ENCODE measurements at places on chromosomes 6 and 20. TPM values are rescaled to one million over a fixed set of nuclear protein-coding genes. Genes with fewer than 3 reads are reported as not detected.

Gene TRIM40
- not detected for total RNA-seq

Gene ADTRP
- 4.7 TPM for total RNA-seq

Gene EYA2
- total RNA-seq = not detected

GRCh38 chr20:2114990-2115681 is 13.5 kb downstream of the STK35 start:
- DNase-seq = no peak

DNA sequence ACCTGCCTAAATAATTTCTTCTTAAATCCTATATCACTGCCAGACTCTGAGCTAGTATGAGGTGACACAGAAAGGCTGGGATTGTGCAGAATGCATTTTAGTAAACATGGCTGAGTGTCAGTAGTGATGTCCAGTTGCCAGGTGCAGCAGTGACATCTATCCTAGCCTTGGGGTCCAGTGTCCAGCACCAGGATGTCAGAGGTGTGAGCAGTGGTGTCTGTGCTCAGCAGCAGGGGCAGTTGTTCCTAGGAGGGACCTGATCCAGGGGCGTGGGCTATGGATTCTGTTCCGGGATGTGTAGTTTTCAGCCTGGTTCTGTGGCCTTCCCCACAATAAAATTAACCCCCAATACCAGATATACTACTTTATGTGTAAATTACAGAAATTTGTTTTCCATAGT is 6.0 kb downstream of the HLA-C start:
- no peak for DNase-seq

- DNase-seq = peak; percentile 94
Observed at GRCh38 chr6:26043384-26044139, 43.7 kb upstream of the HFE start.

DNA sequence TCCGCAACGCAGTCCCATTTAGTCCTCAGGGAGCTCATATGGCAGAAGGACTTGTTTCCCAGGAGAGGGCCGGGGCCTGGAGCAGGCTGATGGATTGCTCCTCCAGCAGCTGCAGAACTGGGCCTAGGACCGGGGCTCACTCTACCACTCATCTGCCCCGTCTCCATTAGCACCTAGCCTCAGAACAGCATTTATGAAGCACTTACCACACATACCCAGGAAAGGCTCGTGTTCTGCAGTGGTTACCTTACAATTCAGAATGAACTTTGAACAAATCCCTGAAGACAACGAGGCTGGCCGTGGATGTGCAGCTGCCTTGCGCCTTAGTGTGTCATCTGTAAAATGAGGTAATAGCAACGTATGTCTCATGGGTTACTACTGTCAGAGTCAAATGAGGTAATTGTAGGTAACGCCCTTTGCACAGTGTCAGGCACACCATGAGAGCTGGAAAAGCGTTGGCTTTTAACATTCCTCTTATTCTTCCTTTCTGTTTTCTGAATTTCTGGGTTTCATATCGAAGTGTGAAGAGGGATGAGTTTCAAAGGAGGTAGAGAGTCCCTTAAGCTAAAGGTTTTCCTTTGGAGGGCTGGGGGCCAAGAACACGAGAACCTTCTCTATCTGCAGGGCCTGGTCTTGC is 46.3 kb upstream of the CD93 start:
- no peak for DNase-seq

Gene SSTR4
- not detected for total RNA-seq

Gene EEF1A2
- 0.28 TPM for total RNA-seq

Gene SLC17A3
- 0.58 TPM for total RNA-seq

DNA sequence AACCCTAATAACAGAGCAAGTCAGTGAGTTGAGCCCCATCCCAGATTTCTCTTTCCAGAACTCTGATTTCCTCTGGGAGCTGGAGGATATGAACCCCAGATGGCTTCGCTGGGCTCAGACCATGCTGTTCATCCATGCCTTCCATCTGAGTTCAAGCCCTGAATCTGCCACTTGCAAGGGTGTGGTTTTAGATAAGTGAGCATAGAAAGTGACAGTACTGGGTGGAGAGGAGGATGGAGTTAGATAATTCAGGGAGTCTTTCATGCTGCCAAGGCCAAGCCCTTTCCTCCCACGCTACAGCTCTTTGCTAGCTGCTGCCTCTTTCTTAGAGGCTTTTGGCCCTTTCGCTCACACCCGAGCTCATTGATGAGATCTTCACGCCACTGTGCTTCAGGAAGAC is 57.2 kb upstream of the MAFB start:
- DNase-seq = no peak

Gene SLPI
- total RNA-seq = not detected

Gene ARG1
- total RNA-seq = not detected

DNA sequence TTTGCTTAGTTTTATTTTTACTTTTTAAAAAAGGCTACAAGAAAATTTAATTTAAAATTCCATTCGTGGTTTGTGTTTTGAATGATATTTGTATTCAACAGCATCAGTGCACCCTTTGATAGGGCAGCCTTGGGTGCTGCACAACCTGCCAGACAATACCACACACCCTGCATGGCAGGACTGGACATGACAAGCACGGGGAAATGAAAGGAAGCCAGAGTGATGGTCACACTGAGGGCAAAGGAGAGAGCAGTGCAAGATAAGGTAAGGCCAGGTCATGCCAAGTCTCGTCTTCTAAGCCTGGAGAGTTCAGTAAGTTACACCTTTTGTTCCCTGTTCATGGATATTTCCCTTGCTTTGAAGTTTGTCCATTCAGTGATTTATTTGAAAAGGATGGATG is 103.0 kb downstream of the ALDH8A1 start:
- no peak for DNase-seq

Gene SYNDIG1
- total RNA-seq = not detected

GRCh38 chr6:124324237-124324636 is 520.6 kb downstream of the NKAIN2 start:
- no peak for DNase-seq

DNA sequence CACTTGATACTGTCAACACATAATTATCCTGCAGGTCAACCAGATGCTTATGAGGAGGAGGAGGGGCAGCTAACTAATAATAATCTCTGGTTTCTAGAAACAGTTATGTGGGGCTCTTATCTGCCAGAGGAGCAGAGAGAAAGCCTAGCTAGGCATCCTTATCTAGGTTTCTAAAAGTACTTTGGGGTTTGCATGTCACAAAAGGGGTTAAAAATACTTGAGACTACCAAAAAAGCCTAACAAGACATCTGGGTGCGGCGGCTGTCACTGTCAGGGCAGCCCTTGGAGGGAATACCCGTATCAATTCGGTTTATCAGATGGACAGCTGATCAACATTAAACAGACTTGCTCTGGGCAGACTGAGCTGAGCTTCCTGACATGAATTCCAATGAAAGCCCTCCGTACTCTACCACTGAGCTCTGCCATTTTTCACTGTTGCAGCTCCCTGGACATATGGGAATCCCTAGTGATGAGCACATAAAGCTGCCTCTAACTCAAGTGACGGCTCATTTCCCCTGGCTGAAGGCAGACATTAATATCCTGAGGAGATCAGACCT is 166.6 kb downstream of the PDSS2 start:
- DNase-seq = no peak

Gene LAMP5
- total RNA-seq = not detected

DNA sequence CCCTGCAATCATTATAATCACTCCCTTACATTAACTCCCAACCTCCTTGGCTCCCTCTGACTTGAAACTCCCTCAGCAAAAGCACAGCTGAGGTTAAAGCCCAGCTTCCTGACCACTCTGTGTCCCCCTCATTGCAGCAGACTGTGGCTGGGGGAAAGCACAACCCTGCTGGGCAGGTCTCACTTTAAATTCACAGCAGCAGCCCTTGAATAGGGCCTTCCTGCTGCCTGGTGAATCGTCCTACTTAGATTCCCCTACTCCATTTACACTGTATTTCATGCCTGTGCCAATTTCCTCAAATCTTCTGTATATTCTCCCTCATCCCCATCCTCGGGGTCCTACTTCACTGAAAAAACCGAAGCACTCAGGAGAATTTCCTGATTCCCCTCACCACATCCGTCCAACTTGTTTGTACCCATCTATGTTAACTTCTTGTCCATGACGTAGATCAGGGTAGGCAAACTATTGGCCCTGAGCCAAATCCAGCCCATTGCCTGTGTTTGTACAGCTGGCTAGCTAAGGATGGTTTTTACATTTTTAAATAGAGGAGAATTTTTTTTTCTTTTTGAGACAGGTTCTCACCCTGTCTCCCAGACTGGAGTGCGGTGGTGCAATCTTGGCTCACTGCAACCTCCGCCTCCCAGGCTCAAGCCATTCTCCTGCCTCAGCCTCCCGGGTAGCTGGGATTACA is 31.5 kb upstream of the GCM1 start:
- peak; percentile 69 for DNase-seq

GRCh38 chr6:139753198-139753861 is 378.9 kb upstream of the CITED2 start:
- DNase-seq = no peak

DNA sequence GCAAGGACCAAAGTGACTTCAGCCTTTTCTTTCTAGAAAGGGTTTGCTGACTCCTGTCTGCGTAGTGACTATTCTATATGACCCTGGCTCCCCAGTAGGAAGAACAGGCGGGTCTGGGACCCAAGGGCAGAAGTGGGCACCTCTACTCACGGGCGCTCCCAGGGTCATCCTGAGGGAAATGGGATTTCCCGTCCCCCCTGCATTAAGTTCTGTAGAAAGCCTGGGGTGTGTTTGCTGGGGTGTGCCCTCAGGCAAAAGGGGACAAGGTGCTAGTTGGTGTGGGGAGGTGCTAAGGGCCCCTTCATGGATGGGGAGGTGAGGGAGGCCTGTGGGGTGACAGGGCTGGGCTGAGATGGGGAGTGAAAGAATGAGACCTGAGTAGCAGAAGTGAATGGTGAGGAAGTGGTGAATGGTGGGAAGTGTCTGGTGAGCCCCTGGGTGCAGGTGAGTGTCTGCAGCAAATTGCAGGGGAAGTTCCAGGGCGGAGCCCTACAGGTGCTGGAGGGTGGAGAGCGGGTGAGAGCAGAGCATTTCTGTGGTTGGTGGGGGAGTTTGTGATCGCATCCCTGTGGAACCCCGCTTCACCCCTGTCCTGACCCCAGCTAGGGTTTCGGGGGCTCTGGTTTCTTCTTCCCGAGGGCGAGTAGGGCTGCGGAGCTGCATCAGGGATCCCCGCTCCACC is 21.1 kb downstream of the RAET1L start:
- DNase-seq = peak; percentile 88

GRCh38 chr6:168285456-168285855 is 34.1 kb downstream of the DACT2 start:
- DNase-seq = no peak

GRCh38 chr20:32356622-32357374 is 1.3 kb upstream of the ASXL1 start:
- DNase-seq = no peak

DNA sequence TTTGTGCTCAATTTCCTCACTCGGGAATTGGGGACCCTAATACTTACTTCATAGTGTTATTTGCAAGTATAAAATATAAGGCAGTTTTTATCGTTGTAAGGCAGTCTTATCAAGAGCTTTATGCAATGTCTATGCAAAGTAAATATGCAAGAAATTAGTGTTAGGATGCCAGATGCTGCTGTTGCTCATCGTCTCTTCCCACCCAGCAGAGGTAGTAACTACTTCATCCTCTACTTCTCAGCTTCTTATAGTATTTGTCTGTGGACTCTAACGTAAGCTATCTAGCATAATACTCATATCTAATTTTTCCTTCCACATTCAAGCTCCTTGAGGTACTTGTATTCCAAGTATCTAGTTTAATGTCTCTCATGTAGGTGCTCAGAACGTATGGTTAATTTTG is 11.6 kb downstream of the PLCG1 start:
- DNase-seq = no peak

Gene SLC22A1
- total RNA-seq = 2.2 TPM

GRCh38 chr6:129500958-129501739 is 208.8 kb downstream of the ARHGAP18 start:
- DNase-seq = peak; percentile 63

DNA sequence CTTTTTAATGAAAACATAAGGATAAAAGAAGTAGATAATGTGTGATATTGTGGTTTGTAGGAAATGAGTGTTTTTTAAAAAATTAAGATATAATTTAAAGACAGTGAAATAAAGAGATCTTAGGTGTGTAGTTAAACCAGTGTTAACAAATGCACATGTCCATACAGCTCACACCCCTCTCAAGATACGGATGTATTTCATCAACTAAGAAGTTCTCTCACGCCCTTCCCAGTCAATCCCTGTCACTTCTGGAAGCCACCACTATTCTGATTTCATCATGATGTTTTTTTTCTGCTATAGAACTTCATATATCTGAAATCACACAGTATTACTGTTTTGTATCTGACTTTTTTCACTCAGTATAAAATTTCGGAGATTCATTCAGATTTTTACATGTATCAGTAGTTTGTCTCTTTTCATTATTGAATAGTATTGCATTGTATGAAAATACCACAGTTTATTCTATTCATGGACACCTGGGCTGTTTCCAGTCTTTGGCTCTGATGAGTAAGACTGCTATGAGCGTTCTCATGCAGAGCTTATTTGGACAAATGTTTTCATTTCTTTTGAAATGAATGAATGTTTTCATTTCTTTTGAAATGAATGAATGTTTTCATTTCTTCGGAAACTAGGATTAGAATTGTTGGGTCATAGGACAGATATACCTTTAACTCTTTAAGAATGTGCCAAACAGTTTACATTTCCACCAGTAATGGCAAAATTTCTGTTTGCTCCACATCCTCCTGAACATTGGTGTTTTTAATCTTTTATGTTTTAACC is 49.7 kb upstream of the ELOVL5 start:
- no peak for DNase-seq

DNA sequence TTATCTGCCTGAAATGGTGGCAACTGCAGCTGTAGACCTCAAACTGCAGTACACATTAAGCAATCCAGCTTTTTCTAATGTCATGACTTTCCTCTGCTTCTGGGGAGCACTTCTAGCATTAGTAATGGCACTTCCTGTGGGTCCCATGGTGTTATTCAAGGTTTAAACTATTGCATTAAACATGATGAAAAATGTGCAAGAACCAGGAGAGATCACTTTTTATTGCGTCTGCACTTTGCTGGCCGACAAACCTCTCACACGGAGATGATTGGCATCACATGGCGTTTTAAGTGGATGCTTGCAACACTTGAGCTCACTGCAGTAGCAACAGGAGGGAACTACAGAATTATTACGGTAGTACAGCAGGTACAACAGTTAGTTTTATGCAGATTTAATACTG is 148.4 kb downstream of the HIVEP2 start:
- DNase-seq = no peak

GRCh38 chr6:159110013-159110412 is 59.2 kb upstream of the FNDC1 start:
- DNase-seq = peak; percentile 81

Gene PNPLA1
- not detected for total RNA-seq

GRCh38 chr20:39029364-39029763 is 67.2 kb downstream of the DHX35 start:
- no peak for DNase-seq
